NCI-H82 (cell line): ENCODE measurements at places on chromosomes 6 and 20.

DNA sequence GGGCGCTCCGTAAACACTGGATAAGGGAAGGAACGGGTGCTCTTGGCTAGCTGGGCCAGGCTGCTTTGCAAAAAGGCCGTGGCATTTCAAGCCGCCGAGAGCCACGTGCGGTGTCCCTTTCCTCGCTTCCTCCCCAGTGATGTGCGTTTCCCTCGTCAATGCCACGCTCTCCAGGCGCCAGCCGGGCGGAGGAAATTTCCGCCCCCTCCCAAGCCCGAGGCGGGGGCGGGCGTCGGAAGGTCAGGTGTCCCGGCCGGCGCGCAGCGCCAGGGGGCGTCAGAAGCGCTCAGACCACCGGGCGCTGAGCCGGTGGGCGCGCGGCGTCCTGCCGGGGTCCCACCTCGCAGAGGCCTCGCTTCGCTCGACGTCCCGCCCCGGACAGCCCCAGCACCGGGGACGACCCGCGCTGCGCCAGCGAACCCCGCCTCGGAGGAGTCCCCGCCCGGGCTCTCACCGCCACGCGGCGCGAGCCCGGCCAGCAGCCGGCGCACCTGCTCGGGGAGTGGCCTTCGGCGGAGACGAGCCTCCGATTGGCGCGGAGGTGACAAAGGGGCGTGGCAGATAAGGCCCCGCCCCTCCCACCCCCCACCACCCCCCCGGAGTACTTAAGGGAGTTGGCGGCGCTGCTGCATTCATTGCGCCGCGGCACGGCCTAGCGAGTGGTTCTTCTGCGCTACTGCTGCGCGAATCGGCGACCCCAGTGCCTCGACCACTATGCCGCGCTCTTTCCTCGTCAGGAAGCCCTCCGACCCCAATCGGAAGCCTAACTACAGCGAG, at the start of gene SNAI1:
Gene SNAI1, plus strand, starts transcription at position 635 of the 777 bp plus-strand sequence. Its CDS starts 80 bp downstream, at position 715.
- peak; percentile 95 for DNase-seq

- DNase-seq, result no peak
These were observed 23.8 kb downstream of the FKBP5 start for GRCh38 chr6:35664945-35665344.

DNA sequence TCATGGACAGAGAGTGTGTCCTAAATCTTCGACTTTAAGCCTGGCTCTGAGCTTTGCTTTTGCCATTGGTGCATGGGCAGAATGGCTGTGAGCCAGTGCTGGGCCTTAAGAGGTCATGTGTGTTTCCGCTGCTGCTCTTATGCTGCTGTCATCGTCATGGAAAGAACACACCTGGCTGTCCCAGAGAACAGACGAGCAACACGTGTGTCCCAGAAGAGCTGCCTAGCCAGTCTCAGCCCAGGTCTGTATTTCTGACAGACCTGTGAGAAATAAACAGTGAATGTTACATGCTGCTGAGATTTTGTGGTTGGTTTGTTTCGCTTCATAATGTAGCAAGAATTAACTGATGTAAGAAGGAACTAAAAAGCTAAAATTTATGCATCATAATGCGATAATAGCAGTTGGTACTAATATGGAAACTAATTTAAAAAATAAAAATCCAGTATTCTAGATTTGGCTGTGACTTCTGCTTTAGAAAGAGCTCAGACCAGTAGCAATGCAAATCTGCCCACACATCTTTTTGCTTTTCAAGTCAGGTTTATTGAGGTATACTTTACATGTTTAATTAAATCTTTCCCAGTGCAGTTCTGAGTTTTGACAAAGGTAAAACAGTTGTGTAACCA, 11.5 kb upstream of the SCP2D1 start:
- no peak for DNase-seq

- DNase-seq, result no peak
These were observed 78.4 kb downstream of the PREP start for GRCh38 chr6:105324386-105324950.

GRCh38 chr20:3222635-3223600, 13.6 kb downstream of the ITPA start:
- peak; percentile 88 for DNase-seq

DNA sequence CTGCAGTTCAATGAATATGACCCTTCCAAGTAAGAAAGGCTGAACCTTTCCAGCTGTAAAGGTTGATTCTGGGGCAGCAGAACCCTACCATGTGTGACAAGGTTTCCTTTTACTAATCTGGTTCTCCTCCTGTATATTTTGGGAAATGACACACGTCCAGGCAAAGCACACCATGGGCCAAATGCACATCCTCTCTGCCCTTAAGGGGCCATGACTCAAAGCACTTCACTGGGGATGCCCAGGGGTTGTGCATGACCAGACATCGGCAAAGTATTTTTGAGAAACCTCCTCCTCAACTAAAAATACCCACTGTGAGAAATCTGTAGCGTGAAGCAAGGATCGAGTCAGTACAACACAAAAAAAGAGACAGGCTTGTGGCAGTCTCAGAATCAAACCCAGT, 174.7 kb downstream of the BACH2 start:
- DNase-seq, result no peak

DNA sequence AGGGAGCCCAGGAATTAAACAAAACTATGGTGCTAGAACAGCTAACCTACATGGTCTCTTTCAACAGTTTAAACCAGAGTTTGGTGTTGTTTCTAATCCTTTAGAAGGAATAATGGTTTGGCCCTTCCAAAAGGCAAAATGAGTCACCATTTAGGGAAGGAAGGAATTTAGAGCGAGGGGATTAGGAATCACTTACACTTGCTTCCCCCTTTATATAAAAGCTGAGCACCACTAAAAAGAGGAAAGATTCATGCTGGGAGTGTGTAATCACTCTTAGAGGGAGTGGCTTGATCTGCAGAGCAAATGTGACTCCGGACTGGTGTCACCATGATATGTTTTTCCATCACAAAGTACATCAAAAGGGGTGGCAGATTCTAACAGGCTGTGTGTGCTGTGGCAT, 63.6 kb downstream of the F13A1 start:
- no peak for DNase-seq

- DNase-seq, result peak; percentile 51
These were observed 704 bp downstream of the TOP1 start for GRCh38 chr20:41029150-41029901.
